ENCODE measurements at places on chromosomes 13 and 19. TPM values are rescaled to one million over a fixed set of nuclear protein-coding genes. Genes with fewer than 3 reads are reported as not detected.

The ZNF235 gene
- 1.9 TPM for polyA plus RNA-seq

The ZNF541 gene
- polyA plus RNA-seq, result not detected

The TJP3 gene
- 23.4 TPM for polyA plus RNA-seq

The SLC5A5 gene
- polyA plus RNA-seq, result 1.2 TPM

Measured in CD4-positive, alpha-beta memory T cell (primary cell).